Hematopoietic multipotent progenitor cell (in vitro differentiated cells): ENCODE measurements at places on chromosomes 4 and X. TPM values are rescaled to one million over a fixed set of nuclear protein-coding genes. Genes with fewer than 3 reads are reported as not detected.

DNA sequence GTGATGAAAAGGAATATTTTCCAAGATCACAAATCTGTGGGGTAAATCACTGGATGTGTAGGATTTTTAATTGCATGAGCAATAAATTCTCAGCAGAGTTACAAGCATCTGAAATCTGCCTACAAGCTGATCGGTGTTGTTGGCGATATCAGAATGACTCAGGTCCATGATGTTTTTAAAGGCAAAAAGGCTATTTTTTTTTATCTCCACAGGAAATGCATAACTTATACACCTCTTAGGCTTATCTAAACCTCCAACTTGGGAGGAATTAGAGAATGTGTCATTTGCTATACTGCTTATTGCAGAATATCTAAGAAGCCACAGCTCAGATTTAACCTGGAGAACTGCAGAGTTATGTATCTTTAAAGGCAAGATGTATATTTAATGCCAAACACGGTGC lies 61.6 kb downstream of the KIT start:
- no peak for DNase-seq

DNA sequence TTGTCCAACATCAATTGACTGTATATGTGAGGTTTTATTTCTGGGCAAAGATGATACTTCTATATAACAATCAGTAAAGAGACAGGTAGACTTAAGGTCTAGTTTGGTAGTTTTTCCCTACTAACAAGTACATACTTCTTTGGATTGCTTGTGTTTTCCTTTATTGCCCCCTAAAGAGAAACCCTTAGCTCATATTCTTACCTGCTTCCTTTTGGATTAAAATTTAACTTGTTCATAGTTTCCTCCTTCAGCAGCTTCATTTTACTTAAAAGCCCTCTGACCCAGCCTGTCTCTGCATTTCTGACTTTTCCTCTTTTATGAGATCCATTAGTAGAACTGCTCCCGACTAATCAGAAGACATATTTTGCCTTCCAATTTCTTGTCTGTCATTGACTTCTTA lies 75.7 kb upstream of the GPC4 start:
- no peak for DNase-seq

GRCh38 chr4:40493160-40493559 lies 136.5 kb downstream of the RBM47 start:
- no peak for DNase-seq

DNA sequence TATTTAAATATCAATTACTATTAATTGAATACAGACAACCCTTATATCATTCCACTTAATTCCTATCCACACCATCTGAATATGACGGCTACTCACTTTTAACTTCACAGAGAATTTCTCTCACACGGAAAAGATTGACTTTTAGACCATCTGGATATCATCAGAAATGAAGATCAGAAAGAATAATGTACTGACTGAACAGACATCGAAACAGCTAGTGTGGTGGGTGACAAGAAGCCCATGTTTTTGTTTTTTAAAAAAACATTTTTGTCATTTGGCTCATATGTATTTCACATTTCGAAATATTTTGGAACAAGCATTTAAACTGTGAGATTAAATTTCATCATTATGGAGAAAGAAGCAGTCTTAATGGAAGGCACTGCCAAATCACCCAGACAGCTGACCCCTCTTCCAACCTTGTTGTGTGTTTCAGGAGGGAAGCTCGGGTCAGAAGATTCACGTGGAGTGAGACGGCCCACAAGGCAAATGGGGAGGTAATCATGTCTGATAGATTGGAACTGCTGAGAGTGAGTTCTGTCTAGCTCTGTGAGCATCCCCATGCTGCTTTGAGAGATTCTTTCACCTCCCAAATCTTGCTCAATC lies 204.2 kb upstream of the RASGEF1B start:
- DNase-seq, result no peak

DNA sequence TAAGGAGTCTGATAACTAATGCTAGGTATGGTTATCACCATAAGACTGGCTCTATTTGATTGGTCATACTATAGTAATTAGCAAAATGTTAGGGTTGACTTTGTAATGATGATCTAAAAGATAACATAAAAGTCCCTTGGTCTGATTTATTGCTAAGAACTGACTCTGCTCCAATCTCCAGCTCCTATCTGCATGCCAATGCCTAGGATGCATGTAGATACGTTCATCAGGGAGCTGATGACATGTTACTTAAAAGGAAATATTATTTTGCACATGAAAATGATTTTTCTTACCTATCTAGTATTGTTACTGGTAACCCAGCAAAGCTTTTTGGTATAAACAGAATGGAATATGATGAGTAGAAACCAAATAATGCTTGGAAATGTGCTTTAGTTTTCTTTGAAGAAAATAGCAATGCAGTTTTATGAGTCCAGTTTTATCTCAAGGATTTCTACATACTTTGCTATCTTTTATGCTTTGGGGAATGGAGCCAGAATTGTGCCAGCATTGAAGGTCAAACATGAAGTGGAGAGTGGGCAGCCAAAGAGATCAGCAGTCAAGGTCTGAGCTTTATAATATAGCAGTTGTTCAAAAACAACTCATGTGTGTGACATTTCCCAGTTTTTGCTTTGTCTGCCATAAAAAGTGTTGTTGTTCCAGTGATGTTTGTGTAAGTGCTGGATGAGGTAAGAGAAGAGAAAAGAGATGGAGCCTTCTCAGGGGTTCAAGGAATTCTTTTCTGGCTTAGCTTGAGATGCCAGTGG lies 121.0 kb downstream of the ARHGAP24 start:
- no peak for DNase-seq

MAGEB1 gene
- total RNA-seq, result not detected

- DNase-seq, result no peak
Measured at GRCh38 chr4:87523307-87523706, 5.9 kb downstream of the SPARCL1 start.

- DNase-seq, result no peak
Measured at GRCh38 chr4:110619463-110620247, 3.2 kb downstream of the PITX2 start.

TCP11X2 gene
- total RNA-seq, result not detected

- DNase-seq, result no peak
Measured at GRCh38 chrX:10415306-10416001, 204.9 kb downstream of the MID1 start.

GRCh38 chr4:17597517-17597916 lies 16.9 kb upstream of the MED28 start:
- DNase-seq, result no peak

GRCh38 chr4:33058998-33059397 lies 2338.8 kb downstream of the PCDH7 start:
- DNase-seq, result no peak

FAM236A gene
- total RNA-seq, result not detected

DNA sequence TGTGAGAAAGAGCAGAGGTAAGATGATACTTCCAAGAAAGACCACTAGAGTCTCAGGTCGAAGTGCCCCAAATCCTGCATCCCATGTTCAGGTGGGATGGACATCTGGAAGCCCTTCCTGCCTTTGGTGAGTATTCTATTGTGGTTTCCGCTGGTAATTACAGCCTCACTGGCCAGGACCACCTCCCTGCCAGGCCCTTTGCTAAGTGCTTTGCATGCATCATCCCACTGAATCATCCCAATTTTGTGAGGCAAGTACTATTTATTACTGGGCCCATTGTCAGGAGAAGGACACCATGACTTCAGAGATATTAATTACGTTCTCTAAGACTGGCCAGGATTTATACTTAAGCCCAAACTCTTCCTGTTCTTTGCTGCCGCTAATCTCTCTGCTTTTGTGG lies 10.7 kb upstream of the PASD1 start:
- no peak for DNase-seq

DNA sequence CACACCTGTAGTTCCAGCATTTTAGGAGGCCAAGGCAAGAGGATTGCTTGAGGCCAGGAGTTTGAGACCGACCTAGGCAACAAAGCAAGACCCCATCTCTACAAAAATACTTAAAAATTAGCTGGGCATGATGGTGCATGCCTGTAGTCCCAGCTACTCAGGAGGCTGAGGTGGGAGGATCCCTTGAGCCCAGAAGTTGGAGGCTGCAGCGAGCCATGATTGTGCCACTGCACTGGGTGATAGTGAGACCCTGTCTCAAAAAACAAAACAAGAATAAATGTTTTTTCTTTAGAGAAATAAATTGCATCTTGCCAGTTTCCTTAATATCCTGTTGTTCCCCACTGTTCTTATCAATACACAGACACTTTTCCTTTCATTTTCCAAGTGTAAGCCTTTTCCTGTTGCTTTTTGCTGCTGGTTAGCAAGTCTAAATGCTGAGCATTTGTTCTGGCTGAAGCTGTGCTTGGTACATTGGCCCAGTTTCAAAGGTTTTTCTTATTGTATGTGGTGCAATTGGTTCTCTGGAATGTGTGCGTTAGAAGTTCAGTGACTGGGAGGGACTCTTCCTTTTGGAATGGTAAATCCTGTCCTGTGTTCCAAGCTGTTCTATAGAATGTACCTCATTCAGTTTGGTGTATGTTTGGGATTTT lies 98.2 kb downstream of the AFF1 start:
- DNase-seq, result no peak

TNIP2 gene
- total RNA-seq, result 30.2 TPM

GRCh38 chrX:115311601-115312001 lies 22.1 kb downstream of the LUZP4 start:
- peak; percentile 51 for DNase-seq

DRP2 gene
- total RNA-seq, result under 0.01 TPM

LUZP4 gene
- not detected for total RNA-seq

DNA sequence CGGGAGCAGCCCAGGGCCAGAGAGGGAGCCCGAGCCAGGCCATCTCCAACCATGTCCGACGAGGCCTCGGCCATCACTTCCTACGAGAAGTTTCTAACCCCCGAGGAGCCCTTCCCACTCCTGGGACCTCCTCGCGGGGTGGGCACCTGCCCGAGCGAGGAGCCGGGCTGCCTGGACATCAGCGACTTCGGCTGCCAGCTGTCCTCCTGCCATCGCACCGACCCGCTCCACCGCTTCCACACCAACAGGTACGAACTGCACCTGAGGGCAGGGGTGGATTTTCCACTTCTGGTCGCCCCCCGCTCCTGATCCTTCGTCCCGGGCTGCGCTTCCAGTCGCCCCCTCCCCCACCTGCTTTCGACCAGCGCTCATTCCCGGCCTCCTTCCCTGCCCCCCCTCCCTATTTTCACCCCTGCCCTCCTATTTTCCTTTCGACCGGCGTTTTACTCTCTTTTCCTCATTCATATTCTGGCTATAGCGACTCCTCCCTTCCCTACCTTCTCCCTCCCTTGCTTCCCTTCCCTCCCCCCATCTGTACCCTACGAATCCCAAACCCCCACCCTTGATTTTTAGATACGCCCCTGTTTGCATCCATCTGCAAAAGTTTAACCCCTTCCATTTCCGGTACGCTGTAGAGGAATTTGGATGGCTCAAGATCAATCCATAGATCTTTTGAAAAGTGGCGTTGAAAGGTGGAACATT lies 633 bp downstream of the FAM199X start:
- no peak for DNase-seq

DNA sequence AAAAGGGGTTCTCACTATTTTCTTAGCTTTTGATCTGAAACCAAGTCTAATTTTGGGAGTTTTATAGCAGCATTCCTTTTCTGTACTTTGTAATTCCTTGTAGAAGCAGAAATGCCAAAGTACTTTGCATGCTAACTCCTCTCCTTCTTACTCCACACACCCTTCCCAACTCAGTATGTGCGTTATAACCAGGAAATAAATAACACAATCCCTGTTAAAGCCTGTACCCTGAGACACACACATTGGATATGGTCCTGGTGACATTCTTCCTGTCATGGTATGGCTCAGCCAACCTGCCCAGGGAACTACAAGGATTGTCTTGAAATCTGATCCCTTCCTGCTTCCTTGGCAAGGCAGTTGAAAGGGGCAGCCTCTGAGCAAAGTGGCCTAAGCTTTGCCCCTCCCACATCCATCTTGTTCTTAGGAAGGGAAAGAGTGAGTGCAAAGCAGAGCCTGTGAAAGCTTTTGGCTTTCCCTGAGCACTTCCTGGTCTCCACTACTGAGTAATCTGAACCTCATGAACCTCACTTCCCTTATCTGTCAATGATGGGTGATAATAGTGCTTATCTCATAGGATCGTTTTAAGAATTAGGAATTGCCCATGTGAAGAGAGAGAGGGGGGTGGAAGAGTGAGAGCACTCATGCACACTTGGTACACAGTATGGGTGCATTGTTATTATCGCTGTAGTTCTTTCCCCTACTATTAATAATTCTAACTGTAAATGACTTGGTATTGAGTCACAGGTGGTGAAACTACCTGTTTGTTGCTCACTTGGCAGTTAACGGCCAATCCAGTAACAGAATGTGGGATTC lies 109.3 kb downstream of the AFF2 start:
- DNase-seq, result no peak

CT45A2 gene
- not detected for total RNA-seq

- DNase-seq, result no peak
Measured at GRCh38 chrX:25665431-25665830, 472.7 kb upstream of the MAGEB18 start.

GRCh38 chr4:124535003-124535402 lies 177.5 kb downstream of the ANKRD50 start:
- no peak for DNase-seq

CENPVL2 gene
- 0.54 TPM for total RNA-seq

ERCC6L gene
- total RNA-seq, result 0.27 TPM

GRCh38 chrX:119870626-119871131 lies 854 bp downstream of the RNF113A start:
- DNase-seq, result peak; percentile 11

GRCh38 chr4:99117876-99118693 lies 26.0 kb downstream of the ADH4 start:
- peak; percentile 6 for DNase-seq

- peak; percentile 25 for DNase-seq
Measured at GRCh38 chrX:16870862-16871815, 977 bp upstream of the RBBP7 start.

GRCh38 chr4:21535898-21536297 lies 412.7 kb downstream of the KCNIP4 start:
- DNase-seq, result no peak

GRCh38 chrX:22134681-22135080 lies 102.6 kb downstream of the PHEX start:
- no peak for DNase-seq

DNA sequence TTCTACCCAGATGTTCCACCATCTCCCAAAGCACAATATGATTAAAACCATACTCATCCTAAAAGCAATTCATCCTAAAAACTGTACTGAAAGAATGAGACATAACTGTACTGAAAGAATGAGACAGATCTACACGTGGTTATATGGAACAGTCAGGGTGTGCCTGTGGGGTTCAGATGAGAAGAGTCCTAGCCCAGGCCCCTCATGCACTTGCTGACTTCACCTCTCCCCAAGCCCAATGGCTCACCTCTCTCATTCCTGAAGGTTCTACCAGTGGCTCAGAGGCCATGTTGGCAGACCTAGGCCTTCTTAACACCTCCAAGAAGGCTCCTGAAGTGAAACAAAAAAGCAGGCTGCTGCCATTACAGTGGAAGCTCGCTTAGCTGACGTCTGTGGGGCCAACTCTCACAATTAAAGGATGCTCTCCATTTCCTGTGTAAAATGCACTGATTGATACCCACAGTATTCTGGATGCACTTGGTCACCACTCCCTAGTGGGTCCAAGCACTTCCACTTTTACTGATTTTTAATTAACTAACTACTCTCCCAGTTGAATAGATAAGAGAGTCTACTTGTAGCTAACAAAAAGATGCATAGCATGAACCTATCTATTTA lies 3.8 kb downstream of the PLAC1 start:
- DNase-seq, result no peak

GRCh38 chr4:1503583-1504471 lies 97.6 kb upstream of the NKX1-1 start:
- DNase-seq, result no peak
